Gastrocnemius medialis (tissue), 4 donors: ENCODE measurements at places on chromosomes 6 and 20. TPM values are rescaled to one million over a fixed set of nuclear protein-coding genes. Genes with fewer than 3 reads are reported as not detected.

Gene ANKEF1
- 0.82 TPM for total RNA-seq

Gene CDH26
- not detected for total RNA-seq

GRCh38 chr6:14758421-14759081 lies 487.3 kb upstream of the JARID2 start:
- no peaks in the 10 kb centered on the region for H3K4me1 ChIP-seq
- no peak overlapping the region for H3K27ac ChIP-seq
- no peaks in the 10 kb centered on the region for H3K36me3 ChIP-seq
- no peak for DNase-seq

- H3K27me3 ChIP-seq, result no peaks in the 10 kb centered on the region
- H3K4me3 ChIP-seq, result no peak overlapping the region
- DNase-seq, result no peak
- no peak overlapping the region for H3K27ac ChIP-seq
These were observed 79.8 kb downstream of the RTN4IP1 start for GRCh38 chr6:106549521-106549920.

Gene PCSK2
- total RNA-seq, result not detected

- H3K4me1 ChIP-seq, result no peaks in the 10 kb centered on the region
- H3K36me3 ChIP-seq, result no peaks in the 10 kb centered on the region
- no peak for DNase-seq
These were observed 20.5 kb downstream of the COL20A1 start for GRCh38 chr20:63313349-63314014.

- H3K36me3 ChIP-seq, result no peaks in the 10 kb centered on the region
- no peak overlapping the region for H3K4me3 ChIP-seq
- H3K4me1 ChIP-seq, result no peaks in the 10 kb centered on the region
- no peak overlapping the region for H3K27ac ChIP-seq
- H3K27me3 ChIP-seq, result no peaks in the 10 kb centered on the region
These were observed 36.5 kb downstream of the ZBTB46 start for GRCh38 chr20:63794614-63795013.

DNA sequence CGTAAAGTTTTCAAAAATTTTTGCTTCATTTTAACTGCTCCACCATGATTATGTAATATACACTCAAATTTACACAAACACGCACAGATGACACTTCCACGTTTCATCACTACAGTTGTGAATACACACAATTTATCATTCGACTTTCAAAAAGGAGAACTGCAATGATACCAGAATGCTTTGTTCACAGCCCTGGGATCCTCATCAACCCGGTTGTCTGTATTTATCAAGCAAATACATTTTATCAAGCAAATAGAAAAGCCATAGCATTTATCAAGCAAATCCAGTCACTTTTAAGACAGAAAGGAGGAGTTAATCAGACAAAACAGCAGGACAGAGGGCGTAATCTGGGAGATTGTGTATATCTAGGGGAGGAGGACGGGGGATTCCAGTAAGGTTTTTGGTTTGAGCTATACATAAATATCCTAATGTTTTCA lies 20.3 kb upstream of the ABT1 start:
- H3K36me3 ChIP-seq, result no peaks in the 10 kb centered on the region
- no peak overlapping the region for H3K27ac ChIP-seq
- DNase-seq, result no peak
- H3K4me1 ChIP-seq, result peaks cover 7% of the 10 kb centered on the region
- no peaks in the 10 kb centered on the region for H3K27me3 ChIP-seq
- no peak overlapping the region for H3K4me3 ChIP-seq

DNA sequence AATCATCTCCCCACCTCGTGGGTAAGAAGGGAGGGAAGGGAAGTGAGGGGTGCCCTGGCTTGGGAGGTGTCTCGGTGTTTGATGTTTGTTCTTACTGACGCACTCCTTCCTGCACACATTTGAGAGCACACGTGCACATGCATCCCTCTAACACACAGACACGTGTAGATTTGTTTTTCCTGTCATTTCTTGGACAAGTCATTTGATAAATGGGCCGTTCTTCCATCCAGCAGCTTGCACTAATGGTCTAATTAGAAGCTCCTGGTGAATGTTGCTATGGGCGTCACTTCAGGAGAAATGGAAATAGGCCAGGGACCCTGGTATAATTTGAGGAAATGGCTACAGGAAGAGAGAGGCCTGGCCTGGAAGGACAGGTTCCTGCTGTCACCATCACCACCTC lies 352.5 kb downstream of the CDH4 start:
- no peaks in the 10 kb centered on the region for H3K27me3 ChIP-seq
- no peaks in the 10 kb centered on the region for H3K4me1 ChIP-seq
- H3K36me3 ChIP-seq, result no peaks in the 10 kb centered on the region
- no peak overlapping the region for H3K27ac ChIP-seq
- DNase-seq, result no peak
- H3K4me3 ChIP-seq, result no peak overlapping the region

DNA sequence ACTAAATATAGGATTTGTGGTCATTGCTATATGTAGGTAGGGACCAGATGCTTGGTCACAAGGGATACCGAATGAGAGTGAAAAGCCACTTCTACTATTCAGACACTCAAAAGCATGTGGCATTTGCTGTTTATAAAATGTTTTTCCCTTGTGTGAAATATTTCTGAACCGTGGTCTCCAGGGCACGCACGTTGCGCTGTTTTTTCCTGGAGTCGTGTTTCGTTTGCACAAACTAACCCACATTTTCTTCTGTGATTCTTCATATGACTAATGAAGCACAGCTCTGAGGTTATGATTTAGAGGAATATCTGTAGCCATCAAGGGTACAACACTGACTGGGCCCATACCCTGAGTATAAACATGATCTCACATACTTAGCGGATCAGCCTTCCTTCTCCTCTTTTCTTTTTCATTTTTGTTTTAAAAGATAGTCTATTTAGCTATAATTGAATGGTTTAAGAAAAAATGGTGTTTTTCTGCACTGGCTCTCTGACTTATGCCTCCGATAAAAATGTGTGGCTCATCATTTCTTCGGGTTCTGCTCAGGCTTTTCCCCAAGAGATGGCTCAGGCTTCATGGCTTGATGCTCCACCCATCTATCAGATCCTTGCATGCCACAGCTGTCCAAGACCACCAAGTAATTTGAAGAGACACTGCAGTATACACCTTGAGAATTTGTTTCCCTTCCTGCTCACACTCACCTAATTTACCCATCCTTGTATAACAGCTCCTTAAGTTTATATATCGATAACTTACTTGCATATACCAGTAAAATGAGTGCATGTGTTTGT lies 59.9 kb upstream of the HBS1L start:
- H3K27me3 ChIP-seq, result no peaks in the 10 kb centered on the region
- DNase-seq, result no peak
- H3K4me1 ChIP-seq, result no peaks in the 10 kb centered on the region
- no peak overlapping the region for H3K27ac ChIP-seq

DNA sequence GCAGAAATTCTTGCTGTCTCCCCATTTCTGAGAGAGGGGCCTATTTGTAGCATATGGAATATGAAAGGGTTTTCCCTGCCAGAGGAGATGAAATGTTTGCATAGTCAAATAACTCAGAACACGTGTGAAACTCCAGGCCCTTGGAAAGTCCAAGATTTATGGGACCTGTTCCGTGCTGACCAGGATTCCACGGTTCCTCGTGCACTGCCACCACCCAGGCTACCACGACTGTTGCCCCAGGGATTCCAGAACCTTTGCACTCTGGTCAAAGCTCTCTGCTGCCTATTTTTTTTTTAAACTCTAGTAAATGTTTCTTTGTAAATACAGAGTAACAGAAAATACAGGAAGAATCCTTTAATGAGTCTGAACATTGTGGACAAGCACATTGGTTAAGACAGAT lies 35.0 kb downstream of the MYLK4 start:
- no peak for DNase-seq
- H3K27me3 ChIP-seq, result no peaks in the 10 kb centered on the region
- H3K36me3 ChIP-seq, result peaks cover 6% of the 10 kb centered on the region
- no peak overlapping the region for H3K4me3 ChIP-seq
- H3K4me1 ChIP-seq, result peaks cover 28% of the 10 kb centered on the region
- H3K27ac ChIP-seq, result no peak overlapping the region

Gene FAM120B
- total RNA-seq, result 10.7 TPM

- H3K4me1 ChIP-seq, result no peaks in the 10 kb centered on the region
- no peak overlapping the region for H3K4me3 ChIP-seq
- DNase-seq, result no peak
- H3K27ac ChIP-seq, result no peak overlapping the region
- H3K36me3 ChIP-seq, result no peaks in the 10 kb centered on the region
These were observed 112.2 kb downstream of the ZDHHC14 start for GRCh38 chr6:157493173-157493572.

Gene NEURL2
- 6.6 TPM for total RNA-seq

GRCh38 chr6:37277001-37277409 lies 19.1 kb upstream of the TMEM217 start:
- H3K4me3 ChIP-seq, result no peak overlapping the region
- no peaks in the 10 kb centered on the region for H3K27me3 ChIP-seq
- H3K4me1 ChIP-seq, result peaks cover 80% of the 10 kb centered on the region
- H3K27ac ChIP-seq, result no peak overlapping the region
- no peak for DNase-seq

Gene LPIN3
- 0.98 TPM for total RNA-seq

DNA sequence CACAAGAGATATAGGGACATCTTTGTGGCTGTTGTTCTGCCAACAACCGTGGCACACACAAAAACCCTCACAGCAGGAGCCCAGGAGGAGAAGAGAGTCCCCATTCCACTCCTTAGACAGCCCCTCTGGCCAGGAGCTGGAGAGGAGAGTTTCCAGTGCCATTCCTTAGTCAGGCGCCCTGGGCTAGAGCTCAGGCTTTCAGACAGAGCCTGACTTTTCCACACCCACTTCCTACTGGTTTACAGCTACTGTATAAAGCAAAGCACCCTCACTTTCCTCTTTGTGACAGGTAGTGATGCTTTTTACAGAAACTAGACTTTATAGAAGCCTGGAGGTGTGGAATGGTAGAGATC lies 145.9 kb downstream of the SYCP2 start:
- H3K4me1 ChIP-seq, result no peaks in the 10 kb centered on the region
- no peaks in the 10 kb centered on the region for H3K36me3 ChIP-seq
- H3K27me3 ChIP-seq, result no peaks in the 10 kb centered on the region
- no peak overlapping the region for H3K4me3 ChIP-seq
- DNase-seq, result no peak

Gene RAB32
- 1.2 TPM for total RNA-seq

- no peaks in the 10 kb centered on the region for H3K27me3 ChIP-seq
- no peaks in the 10 kb centered on the region for H3K4me1 ChIP-seq
- no peak overlapping the region for H3K4me3 ChIP-seq
- DNase-seq, result no peak
These were observed 298.1 kb upstream of the CDYL start for GRCh38 chr6:4478098-4478497.

GRCh38 chr20:38143238-38143645 lies 21.8 kb downstream of the TGM2 start:
- no peak for DNase-seq
- H3K27me3 ChIP-seq, result no peaks in the 10 kb centered on the region
- H3K27ac ChIP-seq, result no peak overlapping the region
- H3K36me3 ChIP-seq, result no peaks in the 10 kb centered on the region

Gene ULBP1
- total RNA-seq, result 0.16 TPM

Gene GFRAL
- not detected for total RNA-seq

Gene NRSN1
- not detected for total RNA-seq

GRCh38 chr20:50138120-50138478 lies 15.4 kb downstream of the PEDS1 start:
- H3K4me3 ChIP-seq, result no peak overlapping the region
- no peaks in the 10 kb centered on the region for H3K27me3 ChIP-seq
- H3K4me1 ChIP-seq, result peaks cover 67% of the 10 kb centered on the region
- peak overlapping the region; percentile 91 for H3K27ac ChIP-seq

GRCh38 chr6:11263291-11263775 lies 30.9 kb upstream of the NEDD9 start:
- H3K27ac ChIP-seq, result peak overlapping the region; percentile 53
- no peaks in the 10 kb centered on the region for H3K36me3 ChIP-seq
- peak; percentile 37 for DNase-seq
- no peaks in the 10 kb centered on the region for H3K27me3 ChIP-seq
- H3K4me3 ChIP-seq, result no peak overlapping the region
- H3K4me1 ChIP-seq, result peaks cover 20% of the 10 kb centered on the region

GRCh38 chr20:5195655-5196054 lies 68.8 kb downstream of the CDS2 start:
- H3K4me3 ChIP-seq, result no peak overlapping the region
- H3K36me3 ChIP-seq, result no peaks in the 10 kb centered on the region
- no peaks in the 10 kb centered on the region for H3K27me3 ChIP-seq
- no peak for DNase-seq
- peaks cover 38% of the 10 kb centered on the region for H3K4me1 ChIP-seq

DNA sequence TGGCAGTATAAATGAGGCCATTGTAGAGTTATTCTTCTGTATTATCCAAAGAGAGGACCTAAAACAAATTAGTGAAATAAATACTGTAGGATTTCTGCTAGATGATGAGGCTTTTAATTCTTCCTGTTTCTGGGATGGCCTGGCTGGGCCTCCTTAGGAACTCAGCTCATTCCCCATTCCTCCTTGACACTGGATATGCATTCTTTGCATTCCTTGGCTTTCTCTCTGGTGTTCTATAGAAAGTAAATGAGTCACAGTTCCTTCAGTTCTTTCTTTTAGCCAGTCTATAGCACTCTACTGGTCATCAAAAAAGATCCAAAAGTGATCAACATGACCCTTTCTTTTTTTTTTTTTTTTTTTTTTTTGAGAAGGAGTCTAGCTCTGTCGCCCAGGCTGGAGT lies 8.6 kb downstream of the OR10C1 start:
- no peaks in the 10 kb centered on the region for H3K36me3 ChIP-seq
- H3K27me3 ChIP-seq, result no peaks in the 10 kb centered on the region
- H3K4me1 ChIP-seq, result no peaks in the 10 kb centered on the region
- no peak overlapping the region for H3K4me3 ChIP-seq

- H3K27ac ChIP-seq, result no peak overlapping the region
- H3K4me1 ChIP-seq, result no peaks in the 10 kb centered on the region
- H3K4me3 ChIP-seq, result no peak overlapping the region
- no peak for DNase-seq
- no peaks in the 10 kb centered on the region for H3K27me3 ChIP-seq
These were observed 312.6 kb downstream of the CLIC5 start for GRCh38 chr6:45702849-45703739.
